Activated CD8-positive, alpha-beta memory T cell treated with anti-CD3 and anti-CD28 coated beads, Interleukin-2, amount 50 U/mL, for 48 hours (primary cell): ENCODE measurements at places on chromosomes 4 and X.

GRCh38 chr4:18480928-18481327, 459.4 kb upstream of the LCORL start:
- no peak for DNase-seq

DNA sequence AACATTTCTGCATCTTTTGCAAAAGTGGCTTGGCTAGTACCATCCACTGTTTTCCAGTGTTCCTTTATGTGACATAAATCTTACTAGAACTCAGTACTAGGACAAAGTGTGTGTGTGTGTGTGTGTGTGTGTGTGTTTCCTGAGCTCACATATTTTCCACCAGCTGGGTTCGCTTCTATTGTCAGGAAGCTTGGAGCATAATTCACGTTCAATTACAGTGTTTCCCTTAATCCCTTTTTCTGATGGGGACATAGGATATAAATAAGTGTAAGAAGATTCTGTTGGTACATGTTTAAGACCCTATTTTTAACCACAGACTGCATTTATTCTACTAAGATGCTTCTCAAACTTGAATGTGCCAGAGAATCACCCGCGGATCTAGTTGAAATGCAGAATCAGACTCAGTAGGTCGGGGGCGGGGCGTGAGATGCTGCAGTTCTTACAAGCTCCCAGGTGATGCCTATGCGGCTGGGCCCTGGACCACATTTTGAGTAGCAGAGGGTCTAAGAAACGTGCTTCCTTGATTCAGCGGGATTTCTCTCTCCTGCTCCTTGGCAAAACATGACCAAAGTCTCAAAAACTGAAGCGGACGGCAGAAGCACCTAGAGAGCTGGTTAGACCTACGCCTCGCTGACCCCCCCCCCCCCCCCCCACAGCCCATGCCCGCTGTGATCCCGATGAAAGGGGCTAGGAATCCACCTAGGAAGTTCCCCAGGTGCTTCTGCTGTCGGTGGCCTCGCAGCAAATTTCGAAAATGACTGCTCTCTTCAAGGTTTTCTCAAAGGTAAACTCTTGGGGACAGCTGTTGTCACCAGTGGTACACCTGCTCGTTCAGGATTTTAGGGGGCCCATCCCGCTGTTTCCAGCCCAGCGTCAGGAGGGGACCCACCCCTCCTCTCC, 797 bp downstream of the CD99L2 start:
- peak; percentile 64 for DNase-seq

- no peak for DNase-seq
Measured at GRCh38 chr4:135963009-135963408, 1569.3 kb downstream of the PCDH18 start.

DNA sequence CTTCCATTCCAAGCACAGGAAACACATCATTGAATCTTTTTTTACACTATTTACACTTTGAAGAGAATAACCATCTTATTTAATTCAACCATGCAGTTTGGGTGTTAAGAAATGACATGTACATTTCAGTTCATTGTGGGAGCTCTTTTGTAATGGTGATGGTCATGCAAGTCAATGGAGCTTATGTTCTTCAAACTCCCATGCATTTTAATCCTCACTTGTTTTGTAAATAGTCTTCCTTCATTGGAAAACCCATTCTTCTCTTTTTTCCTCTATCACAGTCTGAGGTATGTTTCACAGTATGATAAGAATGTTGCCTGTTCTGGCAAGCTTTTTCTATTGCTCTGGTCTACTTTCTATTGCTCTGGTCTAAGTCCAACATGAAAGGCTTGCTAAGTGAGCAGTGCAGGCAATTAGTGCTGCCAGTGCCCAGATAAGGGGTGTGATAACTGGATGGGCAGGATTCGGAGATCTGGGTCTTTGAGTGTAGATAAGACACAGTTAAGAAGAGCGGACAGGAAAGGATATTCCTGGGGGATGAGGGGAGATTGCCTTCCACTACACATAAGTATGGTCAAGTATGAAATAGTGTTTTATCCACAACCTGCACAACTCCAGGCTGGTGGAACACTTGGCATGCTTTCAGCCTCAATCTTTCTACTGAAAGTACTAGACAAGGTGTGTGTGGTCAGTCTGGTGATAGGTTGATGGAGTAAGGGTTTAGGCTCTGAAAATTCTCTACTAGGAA, 17.1 kb downstream of the AFP start:
- no peak for DNase-seq

DNA sequence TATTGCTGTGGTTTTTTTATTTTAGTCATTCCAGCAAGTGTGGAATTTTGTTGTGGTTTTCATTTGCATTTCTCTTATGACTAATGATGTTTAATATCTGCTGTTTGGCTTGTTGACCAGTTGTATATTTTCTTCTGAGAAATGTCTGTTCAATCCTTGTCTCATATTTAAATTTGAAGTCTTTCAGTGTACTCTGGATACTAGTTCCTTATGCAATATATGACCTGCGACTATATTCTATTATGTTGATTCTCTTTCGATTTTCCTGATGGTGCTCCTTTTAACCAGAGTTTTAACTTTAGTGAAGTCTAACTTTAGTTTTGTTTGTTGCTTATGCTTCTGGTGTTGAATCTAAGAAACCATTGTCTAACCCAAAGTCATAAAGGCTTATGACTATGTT, 1528.0 kb downstream of the TECRL start:
- DNase-seq, result no peak

DNA sequence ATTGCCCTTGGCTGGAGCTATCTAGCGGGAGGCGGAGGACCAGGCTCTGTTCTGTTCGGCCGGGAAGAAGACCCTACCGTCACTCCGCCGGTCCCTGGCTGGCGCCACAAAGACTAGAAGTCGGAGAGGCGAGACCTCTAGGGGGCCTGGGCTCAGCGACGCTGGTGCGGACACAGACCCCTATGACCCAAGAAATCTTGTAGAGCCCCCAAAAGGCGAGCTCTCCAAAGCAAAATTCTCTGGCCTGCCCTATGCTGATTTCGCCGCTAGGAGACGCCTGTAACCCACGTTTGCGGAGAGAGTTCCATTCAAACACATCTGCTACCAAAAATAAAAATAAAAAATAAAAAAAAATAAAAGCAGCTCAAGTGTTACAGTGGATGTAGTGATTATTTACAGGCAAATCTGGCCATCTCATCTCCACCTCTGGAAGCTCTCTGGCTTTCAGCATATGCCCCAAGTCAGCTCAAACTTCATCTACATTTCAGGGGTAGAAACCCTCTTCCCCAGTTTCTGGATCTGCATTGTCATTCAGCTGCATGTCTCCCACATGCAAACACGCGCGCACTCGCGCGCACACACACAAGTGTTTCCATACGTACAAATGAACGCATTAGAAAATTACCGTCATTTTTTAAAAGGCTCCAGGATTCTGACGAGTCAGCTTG, 2.4 kb upstream of the PCDH10 start:
- DNase-seq, result peak; percentile 50

DNA sequence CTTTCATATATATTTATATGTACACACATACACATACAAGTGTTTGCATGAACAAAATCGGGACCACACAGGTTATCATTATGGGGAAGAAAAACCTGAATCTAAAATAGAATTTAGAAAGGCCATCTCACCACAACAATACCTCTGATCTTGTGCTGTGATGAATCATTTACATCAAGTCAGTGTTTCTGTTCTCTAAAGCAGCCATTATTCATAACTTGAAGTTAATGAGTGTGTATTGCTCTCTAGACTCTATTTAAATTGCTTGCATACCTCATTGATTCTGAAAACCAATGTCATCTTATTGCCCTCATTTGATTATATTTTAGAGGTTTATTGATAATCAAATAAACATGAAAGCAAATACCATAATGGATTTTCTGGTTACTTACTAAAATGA, 71.6 kb downstream of the FAM114A1 start:
- no peak for DNase-seq
